ENCODE measurements at places on chromosomes 16 and 17.

DNA sequence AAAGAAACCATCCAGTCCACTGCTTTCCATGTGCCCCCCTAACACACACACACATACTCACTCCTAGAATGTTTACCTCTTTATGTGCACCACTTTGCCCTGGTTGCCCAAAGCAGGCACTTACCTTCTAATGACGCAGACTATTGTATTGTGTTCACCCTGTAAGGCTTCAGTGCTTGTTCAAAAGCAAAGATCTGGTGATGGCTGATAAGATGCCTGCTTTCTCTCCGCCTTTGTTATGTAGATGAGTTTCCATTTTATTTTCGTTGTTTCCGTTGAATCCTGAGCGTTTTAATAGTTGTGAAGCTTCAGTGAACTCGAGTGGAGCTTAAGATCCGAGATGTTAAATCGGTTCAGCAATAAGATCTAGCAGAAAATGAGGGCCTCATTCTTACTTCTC lies 452.7 kb downstream of the TMEM114 start:
- no peak for DNase-seq

- DNase-seq, result no peak
These were observed 3.8 kb upstream of the ANKFN1 start for GRCh38 chr17:56149266-56150036.

GRCh38 chr16:85301231-85301630 lies 189.0 kb upstream of the CIBAR2 start:
- no peak for DNase-seq

DNA sequence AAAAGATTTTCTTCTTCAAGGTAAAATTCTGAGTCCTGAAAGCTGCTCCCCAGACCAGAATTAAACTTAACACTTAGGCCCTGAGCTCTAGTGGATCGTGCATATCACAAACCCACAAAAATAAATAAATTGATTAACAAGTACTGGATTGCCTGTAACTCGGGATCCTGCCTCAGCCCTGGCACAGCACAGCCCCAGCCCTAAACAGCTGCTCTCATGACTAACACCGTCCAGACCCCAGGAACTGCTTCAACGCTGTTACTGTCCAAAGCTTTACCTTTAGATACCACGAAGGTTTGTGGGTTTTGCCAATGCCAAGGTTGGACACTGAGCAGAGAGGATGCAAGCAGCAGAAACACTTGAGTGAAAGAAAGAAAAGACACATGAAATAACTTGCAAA lies 172.5 kb downstream of the COPRS start:
- no peak for DNase-seq

DNA sequence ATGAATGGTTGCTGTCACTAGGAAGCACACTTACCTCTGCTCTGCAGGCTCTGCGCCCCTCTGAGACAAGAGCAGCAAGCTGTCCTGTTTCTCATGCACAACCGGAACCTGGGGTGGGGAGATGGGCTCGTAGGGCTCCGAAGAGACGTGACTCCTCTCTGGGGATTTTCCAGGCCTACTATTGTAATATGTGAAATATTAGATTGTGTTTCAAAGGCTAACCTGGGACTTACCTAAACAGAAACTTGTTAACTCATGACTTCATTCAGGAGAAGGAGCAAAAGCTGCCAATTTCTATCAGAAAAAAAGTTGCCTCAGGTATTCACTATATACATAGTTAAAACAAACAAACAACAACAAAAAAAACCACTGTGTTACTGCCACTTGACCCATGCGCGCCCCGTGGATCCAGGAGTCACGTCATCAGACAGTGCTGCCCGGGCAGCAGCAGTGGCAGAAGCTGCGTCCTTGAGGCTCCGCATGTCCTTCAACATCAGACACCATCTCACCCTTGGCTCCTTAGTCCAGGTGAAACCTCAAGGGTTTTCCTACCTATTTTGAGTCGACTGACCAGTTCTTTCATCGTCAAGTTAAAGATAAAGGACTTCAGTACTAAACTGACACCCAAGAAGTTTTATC lies 49.3 kb downstream of the TTC19 start:
- DNase-seq, result no peak

DNA sequence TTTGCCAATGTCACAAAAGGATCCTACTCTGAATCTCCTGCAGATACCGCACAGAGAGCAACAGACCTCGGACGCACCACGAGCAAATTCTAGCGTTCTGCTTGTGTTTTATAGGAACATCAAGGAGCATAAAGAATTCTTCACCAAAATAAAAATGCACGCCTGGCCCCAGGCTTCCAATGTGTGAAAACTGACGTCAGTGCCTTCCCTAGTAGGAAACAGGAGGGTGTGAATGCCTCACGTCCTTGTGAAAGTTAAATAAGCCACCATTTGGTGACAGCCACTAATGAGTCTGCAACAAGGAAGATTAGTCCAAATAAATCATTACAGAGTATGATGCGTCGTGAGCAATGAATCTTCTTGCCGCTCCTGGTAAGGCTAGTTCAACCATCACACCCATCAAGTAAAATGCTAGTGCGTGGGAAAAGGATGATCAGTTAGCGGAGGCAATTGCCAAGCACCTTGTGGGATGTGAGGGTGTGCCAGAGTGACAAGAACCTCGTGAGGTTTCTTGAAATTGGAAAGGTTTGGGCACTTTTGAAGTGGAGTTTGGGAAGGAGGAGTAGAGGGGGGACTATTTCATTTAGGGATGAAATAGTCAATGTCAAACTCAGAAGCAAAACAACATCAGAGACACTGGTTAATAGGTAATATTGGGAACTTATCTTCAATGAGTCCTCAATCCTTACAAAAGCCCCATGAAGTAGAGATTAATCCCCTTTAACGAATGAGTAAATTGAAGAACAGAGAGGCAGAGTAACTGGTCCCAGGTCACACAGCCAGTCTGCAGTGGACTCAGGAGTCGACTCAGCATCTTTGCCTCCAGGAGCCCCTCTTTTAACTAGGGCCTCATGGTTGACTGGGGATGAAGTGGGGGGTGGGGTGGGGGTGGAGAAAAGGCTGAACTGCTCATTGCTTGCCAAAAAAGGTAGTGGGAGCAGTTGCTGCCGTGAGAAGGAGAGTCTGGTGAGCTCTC lies 238.8 kb downstream of the SLC39A11 start:
- no peak for DNase-seq

DNA sequence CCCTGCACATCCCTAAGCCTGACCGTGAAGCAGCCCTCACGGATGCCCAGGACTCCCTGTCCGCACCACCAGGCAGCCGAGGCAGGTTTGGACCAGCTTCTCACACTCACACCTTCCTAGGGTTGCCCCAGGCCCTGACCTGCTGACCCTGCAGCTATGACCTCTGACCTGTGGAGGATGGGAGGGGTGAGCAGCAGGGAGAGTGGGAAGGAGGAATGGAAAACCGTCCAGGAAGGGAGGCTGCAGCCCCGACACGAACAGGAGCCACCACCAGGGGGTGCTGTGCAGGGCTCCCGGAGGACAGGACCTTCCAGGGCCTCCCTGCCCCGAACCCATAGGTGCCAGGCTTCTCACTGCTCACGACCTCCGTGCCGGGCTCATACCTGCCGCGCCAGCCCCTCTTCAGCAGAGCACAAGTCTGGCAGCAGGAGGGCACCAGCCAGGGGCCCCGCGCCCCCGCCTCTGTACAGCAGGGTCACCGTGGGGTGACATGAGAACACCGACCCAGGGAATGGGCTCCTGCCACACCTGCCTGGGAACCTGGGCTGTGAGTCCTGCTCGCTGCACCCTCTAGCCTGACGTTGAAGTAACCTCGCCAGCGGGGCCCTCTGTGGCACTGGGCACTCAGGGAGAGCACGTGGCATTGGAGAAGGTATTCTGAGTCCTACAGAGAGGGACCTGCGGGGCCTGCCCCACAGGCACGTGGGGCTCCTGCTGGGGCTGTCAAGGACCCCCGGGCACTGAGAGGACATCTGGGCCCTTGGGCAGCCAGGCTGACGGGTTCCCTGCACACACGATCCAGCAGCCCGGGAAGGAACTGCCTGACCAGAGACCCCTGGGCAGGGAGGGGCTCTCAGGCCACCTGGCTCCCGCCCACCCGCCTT lies 37.6 kb downstream of the CTU2 start:
- DNase-seq, result peak; percentile 60

GRCh38 chr17:69874175-69874670 lies 200.8 kb upstream of the KCNJ16 start:
- DNase-seq, result no peak

DNA sequence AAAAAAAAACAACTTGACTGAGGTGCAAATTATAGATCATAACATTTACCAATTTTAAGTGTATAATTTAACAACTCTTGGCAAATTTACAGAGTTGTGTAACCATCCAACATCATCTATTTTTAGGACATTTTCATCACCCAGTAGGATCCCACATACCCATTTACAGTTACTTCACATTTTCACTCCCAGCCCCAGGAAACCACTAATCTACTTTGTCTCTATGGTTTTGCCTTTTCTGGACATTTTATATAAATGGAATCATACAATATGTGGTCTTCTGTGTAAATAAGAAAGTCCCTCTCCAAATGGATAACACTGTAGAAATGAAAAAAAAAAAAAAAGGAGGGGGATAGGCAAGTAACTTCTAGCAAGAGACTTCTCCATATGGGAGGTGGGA lies 26.1 kb upstream of the XYLT1 start:
- no peak for DNase-seq

DNA sequence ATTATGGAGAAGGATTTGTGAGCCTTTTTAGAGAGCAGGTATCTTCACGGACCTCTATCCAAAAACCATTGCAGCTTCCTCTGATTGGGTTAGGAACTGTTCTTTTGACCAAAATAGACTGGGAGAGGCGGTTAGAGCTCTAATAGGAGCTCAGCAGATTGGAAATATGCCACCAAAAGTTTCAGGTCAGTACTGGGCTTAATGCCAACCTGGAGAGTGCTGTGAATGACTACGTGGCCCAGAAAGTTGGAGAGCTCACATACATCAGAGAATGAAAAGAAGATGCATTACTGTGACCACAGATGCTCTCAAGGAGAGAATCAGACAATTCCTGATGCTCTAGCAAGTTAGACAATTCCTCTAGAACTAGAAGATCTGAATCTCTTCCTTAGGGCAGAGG lies 86.5 kb downstream of the ABCA8 start:
- DNase-seq, result no peak

Data from stimulated activated CD8-positive, alpha-beta memory T cell treated with anti-CD3 and anti-CD28 coated beads, Interleukin-4, amount 100 ng/mL, for 1 hour (primary cell).